ENCODE measurements at places on chromosomes 3 and 15.
A peak's percentile ranks its signal among the peaks of the same experiment; 100 is the strongest.

DNA sequence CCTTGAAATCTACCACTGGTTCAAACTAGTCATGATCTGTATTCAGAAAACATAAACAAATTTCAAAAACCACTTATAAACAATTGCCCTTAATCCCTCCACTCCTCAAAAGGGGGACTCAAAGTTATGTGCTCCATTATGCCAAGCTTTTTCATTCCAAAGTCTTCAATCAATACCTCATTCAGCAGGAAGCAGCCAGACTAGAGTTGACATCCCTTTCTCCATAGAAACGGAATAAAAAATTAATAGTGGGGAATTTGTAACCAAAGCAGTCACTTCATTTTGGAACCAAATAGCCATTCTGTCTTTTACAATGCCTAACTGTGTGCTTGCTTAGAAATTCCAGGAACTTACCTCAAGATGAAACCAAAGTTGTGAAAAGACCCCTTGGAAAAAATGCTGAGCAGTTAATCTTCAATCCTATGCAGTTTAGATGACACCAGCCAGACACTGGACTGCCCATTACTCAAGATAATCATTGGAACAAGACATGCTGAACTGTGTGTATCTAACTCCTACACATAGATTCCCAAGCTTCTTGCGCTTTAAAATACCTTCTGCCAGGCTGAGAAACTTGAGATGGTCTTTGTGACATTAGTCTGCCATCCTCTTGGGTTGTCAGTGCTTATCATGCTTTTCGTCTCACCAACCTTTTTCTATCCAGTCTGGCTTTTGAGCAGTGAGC is 406.2 kb downstream of the PLOD2 start:
- DNase-seq, result no peak

DNA sequence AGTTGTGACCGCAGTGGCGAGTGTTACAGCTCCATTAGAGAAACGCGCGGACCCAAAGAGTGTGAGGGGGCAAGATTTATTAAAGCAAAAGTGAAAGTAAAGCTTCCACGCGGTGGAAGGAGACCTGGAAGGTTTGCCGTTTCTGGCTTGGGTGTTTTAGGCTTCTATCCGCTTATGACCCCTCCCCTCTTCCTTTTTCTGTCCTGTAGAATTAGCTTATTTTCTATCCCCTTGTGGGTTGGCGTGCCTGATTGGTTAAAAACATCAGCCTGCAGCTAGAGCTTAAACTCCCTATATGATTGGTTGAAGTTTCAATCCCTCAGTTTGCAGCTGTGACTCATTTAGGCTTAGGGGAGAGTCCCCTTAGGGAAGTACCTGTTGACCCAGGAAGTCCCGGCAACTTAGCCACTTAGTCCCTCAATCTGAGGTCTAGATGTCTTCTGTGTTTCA is 39.6 kb downstream of the C3orf38 start:
- no peak for DNase-seq

DNA sequence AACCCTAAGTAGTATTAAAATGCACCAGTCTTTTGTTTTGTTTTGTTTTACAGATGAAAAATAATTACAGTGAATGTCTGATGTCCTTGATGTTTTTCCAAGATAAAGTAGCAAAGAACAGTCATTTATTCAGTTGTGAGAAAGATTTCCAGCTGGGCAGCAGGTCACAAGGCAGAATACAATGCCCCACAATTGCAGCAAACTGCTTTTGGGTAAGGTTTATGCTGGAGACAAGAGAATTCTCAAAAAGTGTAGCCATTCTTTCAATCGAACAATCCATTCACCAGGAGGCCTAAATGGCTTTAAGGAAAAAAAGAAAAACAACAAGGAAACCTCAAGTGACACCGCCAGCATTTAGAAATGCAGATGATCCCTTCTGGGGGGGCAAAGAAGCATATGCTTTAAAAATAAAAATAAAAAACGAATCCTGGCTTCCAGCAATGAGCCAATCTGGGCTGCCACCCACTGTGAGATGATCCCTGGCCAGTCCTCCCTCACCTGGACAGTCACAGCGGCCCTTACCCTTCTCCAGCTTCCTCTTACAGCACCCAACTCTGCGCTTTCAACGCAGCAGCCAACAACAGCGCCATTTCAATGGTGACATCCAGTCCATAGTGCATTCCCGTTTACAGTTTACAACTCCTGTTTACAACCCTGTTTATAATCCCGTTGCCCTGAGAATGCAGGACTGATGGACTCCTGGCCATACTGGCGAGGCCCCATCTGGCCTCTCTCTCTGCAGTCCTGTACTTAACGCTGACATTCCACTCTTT is 25.7 kb upstream of the WNT5A start:
- DNase-seq, result no peak

DNA sequence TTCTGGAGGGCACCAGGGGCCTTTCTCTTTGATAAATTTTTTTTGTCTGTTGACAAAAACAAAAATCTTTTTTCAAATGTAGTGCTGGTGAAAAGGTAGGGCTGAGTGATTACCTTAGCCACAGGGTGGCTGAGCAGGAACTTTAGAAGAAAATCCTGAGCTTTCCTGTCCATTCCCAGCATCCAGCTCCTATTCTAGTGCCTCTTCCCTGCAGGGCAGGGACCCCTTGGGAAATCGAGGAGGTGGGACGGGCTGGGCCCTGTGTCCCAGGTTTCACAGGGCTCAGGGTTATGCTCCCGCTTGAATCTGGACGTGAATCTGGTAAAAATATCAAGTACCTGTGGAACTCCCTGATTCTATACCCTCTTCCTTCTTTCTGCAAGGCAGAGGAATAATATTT is 31.7 kb downstream of the EDEM1 start:
- no peak for DNase-seq

DNA sequence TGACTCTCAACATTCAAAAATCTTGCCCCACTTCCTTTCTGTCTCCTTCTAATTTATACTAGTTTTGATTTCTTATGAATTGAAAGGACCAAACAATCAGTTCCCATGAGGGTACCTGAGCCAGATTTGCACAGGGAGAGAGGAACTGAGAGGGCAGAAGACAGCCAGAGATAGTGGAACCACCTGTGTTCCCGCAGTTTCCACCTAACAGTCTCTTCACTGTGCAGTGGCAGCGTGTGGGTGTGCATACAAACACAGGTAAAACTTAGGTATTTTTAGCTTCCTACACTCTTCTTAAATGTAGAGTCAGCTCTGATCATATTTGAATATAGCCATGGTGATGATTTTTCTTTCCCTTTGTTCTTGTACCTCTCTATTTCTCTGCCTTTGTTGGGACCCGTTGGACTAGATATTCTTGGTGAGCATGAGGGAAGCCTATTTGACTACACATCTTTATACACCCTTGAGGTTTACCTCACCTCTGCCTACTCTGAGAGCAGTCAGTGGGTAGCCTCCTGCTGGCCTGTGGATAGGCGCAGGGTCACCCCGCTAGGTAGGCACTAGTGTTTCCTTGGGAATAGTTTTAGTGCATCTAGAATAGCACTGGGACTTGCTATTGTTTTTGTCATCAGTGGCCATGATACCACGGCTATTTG is 58.8 kb downstream of the MAP3K13 start:
- no peak for DNase-seq

DNA sequence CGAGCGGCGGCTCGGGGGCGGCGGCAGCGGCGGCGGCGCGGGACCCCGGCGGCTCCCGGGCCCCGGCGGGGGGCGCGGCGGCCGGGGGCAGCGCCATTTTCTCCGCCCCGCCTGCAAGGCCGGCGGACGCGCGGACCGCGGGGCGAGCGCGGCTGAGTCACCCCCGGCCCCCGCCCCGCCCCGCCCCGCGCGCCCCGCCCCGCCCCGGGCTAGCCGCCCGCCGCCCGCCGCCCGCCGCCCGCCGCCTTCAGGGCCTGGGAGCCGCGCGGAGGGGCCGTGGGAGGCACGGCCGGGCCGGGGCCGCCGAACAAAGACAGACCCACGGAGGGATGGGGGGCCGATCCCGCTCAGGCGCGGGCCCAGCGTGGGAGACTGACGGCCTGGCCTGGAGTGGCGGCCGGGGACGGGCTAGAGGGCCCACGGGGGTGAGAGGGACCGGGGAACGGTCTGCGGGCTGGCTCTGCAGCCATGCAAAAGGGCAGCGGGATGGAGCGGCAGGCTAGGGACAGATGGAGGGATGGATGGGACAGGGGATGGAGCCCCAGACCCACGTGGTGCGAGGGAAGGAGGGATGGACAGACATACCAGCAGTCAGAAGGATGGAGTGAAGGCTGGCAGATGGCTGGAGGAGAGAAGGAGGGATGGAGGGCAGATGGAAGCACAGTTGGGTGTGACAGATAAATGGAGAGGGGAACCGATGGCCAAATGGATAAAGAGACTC is at the start of gene EIF4E3:
TSS of gene EIF4E3 (minus strand) at position 132 of the 721 bp plus-strand sequence. CDS start at position 97, 35 bp downstream.
- peak; percentile 43 for DNase-seq

DNA sequence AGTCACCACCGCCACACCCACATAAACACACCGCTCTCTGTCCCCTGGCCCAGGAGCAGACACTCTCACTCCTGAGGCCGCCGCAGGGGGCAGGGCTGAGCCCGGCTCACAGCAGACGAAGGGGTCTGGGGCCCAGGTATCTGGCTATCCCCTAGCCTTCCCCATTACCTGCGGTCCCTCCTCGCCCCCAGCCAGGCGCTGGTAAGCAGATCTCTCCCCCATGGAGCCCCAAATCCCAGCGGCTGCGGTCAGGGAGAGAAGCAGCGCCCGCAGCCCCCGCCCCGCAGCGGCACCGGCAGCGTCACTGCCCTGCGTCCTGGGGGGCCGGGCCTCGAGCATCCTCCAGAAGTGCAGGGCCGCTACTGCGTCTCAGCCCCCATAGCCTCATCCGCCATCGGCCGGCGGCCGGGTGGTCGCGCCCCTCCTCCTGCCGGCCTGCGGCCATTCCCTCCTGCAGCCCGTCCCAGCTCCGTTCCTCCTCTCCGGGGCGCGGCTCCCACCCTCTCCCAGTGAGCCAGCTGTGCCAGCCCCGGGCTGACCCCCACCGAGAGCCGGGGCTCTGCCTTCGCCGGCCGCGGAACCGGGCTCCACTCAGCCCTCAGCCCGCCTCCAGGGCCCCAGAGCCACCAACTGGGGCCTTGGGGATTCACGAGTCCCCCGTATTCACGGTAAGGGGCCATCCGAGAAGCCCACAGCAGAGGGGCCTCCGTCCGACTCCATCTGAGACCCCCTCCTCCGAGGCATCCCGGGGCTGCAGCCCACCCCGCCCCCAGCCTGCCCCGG is 13.1 kb downstream of the TNK2 start:
- DNase-seq, result peak; percentile 78

DNA sequence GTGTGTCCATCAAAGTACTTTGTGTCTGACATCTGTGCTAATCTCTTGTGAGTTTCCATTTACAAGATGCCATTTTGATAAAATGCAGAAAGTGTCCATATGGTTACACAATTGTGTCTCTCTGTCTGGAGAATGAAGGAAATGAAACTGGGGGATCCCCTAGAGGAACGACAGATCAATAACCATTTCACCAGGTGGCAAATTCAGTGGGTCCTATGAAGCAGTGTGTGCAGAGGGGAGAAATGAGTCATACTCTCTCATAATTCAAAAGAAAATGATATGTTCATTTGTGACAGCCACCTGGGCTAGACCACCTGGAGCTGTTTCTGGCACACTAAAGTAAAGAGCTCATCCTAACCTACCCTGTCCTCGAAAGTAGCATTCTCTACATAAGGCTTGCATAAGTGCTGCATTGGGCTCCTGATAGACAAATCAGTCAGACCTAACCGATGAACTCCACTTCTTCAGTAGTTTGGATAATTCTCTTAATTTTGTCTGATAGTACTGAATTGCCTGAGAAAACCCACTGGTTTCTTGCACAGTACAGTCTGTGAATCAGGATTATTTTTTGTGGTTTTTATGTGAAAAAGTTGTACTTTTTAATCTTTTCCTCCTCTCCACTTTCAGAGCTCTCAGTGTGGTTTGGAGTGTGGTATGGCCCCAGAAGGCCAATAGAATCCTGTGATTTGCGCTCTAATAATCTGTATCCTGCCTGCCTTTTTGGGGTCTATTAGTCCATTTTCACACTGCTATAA is 10.3 kb upstream of the CD47 start:
- peak; percentile 59 for DNase-seq

DNA sequence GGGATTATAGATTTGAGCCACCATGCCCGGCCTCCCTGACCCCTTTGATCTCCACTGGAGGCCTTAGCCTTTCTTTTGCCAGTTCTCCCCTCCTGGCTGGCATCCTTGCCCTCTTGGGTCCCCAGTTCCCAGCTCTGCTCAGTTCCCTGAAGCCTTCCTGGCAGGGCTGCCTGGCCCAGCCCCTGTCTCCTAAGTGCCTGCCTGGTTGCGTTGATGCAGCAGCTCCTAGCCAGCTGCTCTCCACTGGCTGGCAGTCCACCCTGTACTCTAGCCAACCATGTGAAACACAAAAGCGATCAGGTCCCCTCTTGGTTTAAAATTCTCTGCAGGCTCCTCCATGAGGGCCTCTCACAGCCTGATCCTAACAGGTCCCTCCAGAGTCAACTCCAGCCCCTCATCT is 184.7 kb downstream of the RAB11A start:
- no peak for DNase-seq

GRCh38 chr3:175593331-175593730 is 734.2 kb downstream of the NAALADL2 start:
- no peak for DNase-seq

DNA sequence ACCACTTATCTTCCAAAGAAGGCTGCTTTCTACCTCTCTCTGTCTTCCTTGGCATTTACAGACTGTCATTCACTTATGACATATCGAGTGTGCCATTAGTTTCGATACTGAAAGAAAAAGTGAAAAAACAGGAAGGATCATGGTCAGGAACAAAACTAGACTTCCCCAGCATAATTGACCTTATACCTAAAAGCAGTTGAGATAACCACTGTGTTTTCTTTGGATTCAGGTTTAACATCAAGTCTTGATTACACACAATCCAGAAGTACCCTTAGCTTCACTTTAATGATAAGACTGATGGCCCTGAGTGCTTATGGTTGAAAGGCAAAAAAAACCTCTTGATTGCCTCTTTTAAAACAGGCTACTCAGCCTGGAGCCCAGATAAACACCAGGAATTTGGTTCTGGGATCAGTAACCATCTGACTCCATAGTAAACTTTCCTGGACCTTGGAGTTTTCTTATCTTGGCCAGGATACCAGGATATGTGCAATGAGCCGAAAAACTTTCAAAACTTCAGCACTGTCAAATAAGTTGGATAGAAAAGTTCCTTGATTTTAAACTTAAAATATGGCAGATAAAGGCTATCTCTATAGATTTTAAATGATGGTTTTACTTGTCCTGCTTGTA is 5.0 kb upstream of the UACA start:
- DNase-seq, result no peak

GRCh38 chr3:166388321-166388720 is 551.1 kb upstream of the BCHE start:
- DNase-seq, result peak; percentile 12

GRCh38 chr15:89360294-89360971 is 25.8 kb upstream of the POLG start:
- DNase-seq, result no peak

- peak; percentile 32 for DNase-seq
These were observed 54.4 kb upstream of the LRRFIP2 start for GRCh38 chr3:37228749-37229148.

GRCh38 chr15:68797191-68797590 is 23.5 kb downstream of the ANP32A start:
- DNase-seq, result no peak

- no peak for DNase-seq
These were observed 201.3 kb upstream of the MRPL3 start for GRCh38 chr3:131704098-131704497.

GRCh38 chr3:132569580-132569979 is 27.5 kb upstream of the ACKR4 start:
- DNase-seq, result no peak

GRCh38 chr3:136664771-136665170 is 87.4 kb downstream of the STAG1 start:
- no peak for DNase-seq

- no peak for DNase-seq
These were observed 130.6 kb downstream of the ISL2 start for GRCh38 chr15:76467136-76467535.

- DNase-seq, result no peak
These were observed 33.6 kb downstream of the CD276 start for GRCh38 chr15:73717802-73718201.

- no peak for DNase-seq
These were observed 70.0 kb upstream of the SKOR1 start for GRCh38 chr15:67755264-67755663.
